ENCODE measurements at places on chromosomes 6 and 20.
A peak's percentile ranks its signal among the peaks of the same experiment; 100 is the strongest.

DNA sequence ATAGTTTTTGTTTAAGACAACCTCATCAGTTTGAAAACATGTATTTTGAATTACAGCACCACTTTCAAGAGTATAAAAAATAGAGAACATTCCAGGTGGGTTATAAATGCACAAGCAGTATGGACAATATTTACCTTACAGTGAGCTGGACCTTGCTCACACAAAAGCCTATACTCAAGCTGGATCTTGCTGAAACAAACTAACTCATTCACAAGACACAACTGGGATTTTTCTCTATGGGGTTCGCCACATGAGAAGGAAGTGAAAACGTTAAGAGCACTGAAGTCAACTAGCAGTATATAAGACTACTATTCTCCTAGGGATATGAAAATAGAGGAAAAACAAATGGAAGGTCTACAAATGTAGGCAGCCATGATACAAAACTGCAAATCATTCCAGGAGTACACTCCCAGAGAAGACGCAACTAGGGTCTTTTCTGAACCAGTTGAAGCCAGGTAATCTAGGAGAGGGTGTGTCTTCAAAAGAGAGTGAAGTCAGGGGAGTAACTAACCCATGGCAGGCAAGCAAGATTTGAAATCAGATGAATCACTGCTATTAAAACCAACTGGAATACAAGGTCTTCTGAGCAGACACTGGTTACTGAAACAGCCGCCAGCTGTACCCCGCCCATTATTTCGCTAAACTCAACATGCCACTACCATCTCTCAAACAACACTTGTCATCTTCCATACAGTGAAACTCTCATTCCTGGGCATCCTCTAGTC lies 26.5 kb downstream of the STAU1 start:
- DNase-seq: no peak

- DNase-seq: no peak
Measured at GRCh38 chr20:1477896-1478490, 11.3 kb upstream of the NSFL1C start.

GRCh38 chr6:161268531-161269210 lies 5.2 kb downstream of the AGPAT4 start:
- DNase-seq: no peak

DNA sequence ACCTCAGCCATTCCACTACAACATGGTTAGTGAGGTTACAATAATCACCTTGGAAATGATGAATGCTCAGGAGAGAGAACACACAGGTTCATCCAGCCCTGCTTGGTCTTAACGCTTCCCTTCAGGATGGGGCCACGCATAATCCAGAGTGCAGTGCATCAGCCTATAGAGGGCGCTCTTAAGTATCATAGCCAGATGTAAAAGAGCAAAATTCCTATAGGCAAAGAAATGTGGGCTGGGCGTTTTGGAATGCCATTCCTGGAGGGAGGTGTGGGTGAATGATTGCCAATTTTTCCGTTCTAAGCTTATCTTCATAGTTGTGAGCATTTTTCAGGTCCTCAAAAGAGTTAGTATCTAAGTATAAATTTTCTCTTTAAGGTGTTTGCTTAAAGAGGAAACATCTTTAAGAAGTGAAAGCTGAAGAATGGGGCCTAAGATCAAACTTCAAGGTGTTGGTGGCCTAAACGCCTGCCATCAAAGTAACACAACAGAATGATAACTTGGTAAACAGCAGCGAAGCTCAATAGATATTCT lies 1.8 kb downstream of the RIPOR2 start:
- DNase-seq: peak; percentile 40

DNA sequence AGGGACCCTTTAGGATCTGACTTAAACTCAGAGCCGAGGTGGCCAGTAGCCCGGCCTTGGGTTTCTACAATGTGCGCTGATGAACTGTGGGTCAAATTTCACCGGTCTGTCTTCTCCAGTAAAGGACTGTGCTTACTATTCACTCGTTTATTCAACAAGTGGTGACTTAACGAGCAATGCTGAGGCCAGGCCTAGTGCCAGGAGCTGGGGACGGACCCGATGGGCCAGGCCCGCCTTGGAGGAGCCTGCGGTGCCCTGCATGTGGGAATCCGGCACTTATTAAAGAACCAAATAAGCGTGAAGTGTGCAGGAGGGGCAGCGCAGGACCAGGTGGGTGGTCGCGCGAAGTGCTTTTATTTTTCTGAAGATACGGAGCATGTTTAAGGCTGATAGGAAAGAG lies 24.0 kb downstream of the CTCFL start:
- no peak for DNase-seq

DNA sequence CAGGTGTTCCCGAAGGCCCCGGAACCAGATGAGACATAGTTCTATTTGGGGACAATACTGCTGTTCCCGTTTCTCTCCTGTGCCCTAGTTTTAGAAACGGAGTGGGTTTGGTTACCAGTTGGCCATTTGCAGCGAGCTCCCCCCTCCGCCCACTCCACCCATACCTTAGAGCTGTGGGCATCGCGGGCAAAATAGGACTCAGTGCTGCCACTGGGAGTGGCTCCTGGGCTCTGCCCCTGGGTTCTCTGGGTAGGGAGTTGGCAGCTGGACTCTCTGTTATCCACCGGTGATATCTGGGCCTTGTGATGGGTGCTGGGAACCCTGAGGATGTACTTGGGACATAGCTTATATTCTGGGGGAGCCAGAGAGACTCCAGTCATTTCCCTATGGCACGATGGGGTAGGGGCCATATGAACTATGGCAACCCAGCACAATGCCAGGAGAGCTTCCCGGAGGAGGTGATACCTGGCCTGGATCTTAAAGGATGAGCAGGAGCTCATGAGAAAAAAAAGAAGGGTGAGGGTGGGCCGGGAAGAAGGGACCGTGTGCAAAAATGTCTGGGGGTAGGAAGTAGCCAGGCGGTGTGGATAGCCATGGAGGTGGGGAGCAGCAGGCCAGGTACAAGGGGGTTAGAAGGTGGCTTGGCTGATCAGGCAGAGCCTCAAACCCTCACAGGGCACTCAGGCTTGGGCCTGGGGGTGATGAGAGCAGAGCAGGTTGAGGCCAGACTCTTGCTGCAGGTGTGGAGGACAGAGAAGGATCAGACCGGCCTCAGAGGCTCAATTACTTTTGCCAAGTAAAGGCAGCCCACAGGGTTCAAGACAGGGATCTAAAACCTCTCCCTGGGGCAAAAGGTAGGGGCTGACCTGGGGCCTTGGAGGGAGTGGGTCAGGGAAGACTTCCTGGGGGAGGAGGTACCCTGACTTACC lies 9.6 kb downstream of the SRC start:
- DNase-seq: no peak

DNA sequence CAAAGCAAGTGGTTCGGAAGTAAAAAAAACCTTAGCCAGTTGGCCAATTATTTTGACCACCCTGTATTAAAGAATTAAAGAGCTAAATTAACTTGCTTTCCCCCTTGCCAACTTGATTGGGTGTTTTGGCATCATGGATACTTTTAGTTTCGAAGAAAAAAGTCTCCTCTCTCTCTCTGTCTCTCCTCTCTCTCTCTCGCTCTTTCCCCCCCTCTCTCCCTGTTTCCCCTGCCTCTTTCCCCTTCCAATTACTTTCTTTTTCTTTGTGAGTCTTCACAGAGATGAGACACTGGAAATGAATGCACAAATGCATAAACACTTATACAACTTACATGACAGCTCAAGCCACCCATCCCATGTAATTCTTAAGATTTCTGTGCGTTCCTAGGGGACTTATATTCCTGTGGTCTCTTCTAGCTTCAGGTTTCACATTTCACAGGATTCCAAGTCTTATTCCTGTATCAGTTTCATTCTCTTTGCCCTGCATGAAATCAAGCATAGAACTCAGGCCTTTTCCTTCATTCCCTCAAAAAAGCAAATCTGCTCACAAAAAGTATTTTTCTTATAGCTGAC lies 32.9 kb upstream of the EYA4 start:
- no peak for DNase-seq

- DNase-seq: peak; percentile 87
Measured at GRCh38 chr6:26520237-26520849, 17.8 kb upstream of the HMGN4 start.

DNA sequence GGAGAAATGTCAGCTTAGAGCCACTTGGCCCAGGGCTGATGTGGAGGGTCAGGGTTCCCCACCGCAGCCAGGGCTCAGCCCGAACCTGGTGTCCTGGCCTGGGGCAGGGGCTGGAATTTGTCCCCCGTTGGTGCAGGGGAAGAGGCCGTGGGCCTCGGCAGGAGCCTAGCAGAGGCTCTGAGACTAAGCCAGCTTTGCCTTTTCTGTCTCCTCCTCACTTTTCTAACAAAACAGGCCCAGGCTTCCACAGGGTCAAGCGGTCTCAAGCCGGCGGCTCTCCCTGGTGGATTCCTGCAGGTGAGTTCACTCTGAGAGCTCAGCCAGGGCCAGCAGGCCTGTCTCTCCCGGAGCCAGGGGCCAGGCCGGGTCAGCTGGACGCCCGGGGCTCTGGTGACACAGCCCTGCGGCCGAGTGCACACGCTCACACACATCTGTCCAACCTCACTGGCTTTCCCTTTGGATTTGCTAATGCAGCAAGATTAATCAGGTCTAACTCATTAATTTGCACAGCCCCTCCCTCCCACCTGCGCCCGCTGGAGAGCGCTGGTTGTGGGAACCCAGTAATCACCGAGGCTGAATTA lies 2.9 kb upstream of the CHRNA4 start:
- DNase-seq: no peak

DNA sequence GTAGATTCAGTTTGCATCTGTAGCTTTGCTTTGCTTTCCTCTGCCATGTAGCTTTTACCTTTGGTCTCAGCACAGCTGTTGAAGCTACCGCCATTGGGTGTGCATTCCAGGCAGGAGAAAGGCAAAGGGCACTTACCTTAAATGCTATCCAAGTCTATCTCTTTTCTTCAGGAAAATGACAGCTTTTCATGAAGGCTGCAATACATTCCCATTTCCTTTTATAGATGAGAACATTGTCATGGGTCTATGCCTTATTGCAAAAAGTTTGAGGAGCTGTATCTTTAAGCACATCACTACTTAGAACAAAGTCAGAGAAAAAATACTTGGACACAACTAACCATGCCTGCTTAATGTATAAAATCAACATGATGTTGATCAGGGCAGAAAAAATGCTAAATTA lies 266.8 kb downstream of the DOK5 start:
- DNase-seq: no peak

DNA sequence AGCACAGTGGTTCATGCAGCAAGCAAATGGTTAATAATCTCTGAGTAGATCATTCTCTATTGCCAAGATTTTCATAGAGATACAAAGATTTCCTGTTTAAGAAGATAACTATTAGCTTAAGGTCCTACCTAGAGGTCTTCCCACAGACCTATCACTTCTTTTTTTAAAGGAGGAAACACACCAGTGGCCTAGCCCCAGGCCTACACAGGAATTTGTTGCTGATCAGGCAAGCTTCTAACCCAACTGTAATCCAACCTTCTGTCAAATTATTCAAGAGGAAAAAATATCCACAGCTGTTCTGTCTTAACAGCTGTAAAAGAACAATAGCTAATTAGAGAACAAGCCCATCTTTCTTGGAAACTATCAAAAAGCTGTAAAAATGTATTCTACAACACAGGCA lies 332.8 kb downstream of the BTBD9 start:
- DNase-seq: no peak

DNA sequence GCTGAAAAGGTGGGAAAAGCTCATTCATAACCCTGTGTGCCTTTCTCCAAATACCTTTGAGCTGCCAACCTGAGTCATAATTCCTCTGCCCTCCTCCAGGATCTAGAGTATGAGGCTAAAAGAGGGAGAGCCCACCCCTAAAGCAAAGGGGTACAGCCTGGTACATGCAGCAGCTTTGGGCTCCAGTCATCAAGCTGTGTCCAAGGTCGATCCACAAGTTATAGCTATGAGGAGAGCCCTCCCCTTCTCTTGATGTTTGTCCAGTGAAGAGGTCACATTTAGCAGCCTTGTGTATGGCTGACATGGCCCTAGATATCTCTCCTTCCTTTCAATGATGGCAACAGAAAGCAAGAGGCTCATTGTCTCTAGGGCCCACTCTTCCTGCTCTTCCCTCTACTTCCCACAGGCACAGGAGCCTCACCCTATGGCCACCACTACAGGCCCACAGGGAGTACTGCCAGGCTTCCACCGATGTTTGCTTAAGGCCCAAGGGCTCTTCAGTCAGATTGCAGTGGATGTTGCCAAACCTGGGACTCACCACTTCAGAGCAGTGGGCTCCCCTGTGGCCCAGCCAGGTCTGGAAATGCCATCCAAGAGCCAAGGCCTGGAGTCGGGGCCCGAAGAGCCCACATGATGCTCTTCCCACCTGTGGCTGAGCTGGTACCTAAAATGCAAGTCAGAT lies 176.8 kb downstream of the CD83 start:
- no peak for DNase-seq

DNA sequence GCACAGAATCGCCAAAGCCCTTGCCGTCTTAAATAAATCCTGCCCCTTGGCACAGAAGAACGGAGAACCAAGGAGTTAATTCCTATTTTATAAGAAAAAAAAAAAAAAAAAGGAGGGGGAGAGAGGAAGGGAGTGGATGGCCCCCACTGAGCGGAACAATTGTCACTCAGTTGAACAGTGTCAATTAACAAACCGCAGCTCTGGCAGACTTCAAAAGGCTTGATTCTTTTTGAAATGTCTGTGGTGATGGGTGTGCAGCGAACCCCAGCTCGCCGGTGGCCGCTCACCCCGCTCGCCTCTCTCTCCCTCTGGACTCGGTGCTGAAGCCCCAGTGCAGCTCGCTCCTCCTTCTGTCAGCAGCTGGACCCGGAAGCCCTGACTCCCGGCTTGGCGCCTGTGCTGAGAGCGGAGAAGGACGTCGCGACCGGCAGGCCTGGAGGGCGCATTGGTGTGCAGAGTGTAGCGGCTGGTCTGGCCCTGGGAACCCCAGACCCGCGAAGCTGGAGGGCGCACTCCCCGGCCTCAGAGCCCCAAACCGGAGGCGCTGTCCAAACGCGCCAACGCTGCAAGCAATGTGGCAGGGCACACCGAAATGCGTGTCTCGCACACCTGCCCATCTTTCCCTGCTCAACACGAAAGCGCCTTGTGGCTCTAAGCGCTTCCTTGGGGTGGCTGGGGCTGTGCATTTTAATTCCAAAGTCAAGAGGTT lies 3.4 kb downstream of the LINC00237 start:
- no peak for DNase-seq

- DNase-seq: peak; percentile 93
Measured at GRCh38 chr6:6331946-6332601, 11.6 kb upstream of the F13A1 start.

DNA sequence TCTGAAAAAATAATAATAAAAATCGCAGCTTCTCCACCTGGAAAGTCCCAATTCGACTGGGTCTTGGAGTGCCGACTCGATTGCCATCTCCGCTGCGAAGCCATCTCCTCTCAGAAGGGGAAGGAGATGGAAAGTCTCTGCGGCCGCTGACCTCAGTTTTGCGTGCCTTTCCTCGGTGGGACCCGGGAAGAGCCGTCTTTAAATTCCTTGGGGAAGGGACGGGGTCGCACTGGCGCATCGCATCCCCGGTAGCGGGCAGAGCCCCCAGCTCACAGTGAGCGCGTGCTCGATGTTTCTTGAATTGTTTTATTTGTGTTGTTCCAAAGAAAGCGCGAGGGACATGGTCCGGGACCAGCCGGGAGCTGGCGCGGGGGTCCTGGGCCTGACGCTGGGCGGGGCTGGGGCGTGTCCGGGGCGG lies 270 bp upstream of the TIAM2 start:
- no peak for DNase-seq
